ENCODE measurements at places on chromosomes 12 and 14.

DNA sequence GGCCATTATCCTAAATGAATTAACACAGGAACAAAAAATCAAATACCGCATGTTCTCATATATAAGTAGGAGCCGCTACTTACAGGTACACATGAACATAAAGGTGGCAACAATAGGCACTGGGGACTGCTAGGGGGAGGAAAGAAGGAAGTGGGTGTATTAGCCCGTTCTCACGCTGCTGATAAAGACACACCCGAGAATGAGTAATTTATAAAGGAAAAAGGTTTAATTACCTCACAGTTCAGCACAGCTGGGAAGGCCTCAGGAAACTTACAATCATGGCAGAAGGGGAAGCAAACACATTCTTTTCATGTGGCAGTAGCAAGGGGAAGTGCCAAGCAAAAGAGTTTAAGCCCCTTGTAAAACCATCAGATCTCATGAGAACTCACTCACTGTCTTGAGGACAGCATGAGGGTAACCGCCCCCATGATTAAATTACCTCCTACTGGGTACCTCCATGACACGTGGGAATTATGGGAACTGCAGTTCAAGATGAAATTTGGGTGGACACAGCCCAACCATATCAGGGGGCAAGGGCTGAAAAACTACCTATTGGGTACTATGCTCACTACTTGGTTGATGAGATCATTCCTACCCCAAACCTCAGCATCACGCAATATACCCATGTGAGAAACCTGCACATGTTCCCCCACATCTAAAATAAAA is 16.4 kb upstream of the MIA2 start:
- DNase-seq: no peak

DNA sequence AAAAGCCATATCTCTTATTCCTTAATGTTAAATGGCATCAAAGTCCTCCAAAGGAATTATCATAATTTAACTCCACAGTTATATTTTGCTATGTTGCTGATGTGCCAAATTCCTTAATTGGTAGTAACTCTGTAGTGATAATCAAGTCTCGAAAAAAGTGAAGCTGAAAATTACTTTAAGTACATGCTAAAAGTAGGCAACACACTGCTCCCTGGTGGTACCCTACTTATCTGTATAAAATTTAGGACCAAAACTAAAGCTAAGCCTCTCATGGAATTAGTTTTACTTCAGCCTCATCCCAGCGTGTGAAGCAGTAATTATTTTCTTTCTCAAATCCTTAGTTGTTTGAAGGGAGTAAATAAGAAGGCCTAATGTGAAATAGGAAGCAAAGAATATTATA is 132.8 kb downstream of the TTLL5 start:
- DNase-seq: no peak

DNA sequence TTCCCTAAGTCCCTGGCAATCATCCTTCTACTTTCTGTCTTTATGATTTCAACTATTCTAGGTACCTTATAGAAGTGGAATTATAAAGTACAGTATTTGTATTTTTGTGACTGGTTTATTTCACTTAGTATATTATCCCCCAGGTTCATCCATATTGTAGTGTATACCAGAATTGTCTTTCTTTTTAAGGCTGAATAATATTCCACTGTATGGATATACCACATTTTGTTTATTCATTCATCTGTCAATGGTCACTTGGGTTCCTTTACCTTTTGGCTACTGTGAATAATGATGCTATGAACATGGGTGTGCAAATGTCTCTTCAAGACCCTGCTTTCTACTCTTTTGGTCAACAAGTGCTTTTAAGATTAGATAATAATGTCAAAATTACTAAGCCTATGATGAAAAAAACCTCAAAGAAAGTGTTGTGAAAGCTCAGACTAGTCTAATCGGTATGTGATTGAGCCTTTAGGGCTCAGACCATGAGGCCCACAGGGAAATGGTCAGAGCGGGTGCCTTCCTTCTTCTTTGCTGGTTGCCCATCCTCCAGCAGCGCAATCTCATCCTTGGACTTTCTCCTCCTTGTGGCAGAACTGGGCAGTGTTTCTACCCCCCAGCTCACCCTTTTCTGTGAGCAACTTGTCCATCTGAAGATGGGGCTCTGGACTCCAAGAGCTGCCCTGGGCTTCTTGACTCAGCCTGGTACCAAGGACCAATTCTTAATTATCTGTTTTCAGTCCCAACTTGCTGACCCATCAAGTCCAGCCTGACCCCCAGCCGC is 105.4 kb downstream of the TTC8 start:
- DNase-seq: no peak

DNA sequence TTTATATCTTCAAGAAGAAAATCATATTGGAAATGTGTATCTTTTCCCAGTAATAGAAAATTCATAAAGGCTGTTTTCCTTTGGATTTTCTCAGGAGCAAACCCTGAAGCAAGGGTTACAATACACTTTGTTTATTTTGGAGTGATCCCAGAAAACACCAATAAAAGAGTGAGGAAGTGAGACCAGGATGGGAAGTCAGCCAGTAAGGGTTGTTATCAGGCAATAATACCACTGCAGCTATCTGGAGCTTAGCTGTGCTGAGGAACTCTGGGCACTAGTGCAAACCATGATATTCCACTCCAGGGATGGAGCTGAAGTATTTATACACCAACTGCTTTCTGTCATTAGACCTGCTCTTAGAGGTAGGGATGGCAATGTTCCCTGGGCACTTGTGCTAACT is 1002.3 kb downstream of the FLRT2 start:
- DNase-seq: no peak

- no peak for DNase-seq
These were observed 46.2 kb downstream of the ABCC9 start for GRCh38 chr12:21894792-21895595.

DNA sequence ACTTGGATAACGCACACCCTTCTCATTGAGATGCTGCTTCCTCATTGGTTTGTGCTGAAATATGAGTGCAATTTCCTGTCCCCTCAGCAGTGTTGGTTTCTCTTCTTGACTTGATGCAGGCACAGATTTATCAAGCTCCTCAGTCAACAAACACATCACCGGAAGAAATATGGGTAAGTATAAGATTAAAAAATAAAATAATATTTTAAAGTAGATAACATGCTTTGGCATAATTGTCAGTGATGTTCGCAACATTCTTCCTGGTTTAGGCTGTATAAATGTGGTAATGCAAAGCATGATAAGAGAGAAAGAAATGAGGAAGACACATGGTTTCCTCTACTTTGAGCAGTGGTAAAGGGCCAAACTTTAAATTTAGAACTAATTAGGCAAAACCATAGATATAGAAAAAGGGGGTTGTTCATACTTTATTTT is at the start of gene GPR65:
Gene GPR65, plus strand, starts transcription at position 86 of the 432 bp plus-strand sequence. CDS start 5,713 bp downstream, outside the sequence.
- DNase-seq: peak; percentile 7

DNA sequence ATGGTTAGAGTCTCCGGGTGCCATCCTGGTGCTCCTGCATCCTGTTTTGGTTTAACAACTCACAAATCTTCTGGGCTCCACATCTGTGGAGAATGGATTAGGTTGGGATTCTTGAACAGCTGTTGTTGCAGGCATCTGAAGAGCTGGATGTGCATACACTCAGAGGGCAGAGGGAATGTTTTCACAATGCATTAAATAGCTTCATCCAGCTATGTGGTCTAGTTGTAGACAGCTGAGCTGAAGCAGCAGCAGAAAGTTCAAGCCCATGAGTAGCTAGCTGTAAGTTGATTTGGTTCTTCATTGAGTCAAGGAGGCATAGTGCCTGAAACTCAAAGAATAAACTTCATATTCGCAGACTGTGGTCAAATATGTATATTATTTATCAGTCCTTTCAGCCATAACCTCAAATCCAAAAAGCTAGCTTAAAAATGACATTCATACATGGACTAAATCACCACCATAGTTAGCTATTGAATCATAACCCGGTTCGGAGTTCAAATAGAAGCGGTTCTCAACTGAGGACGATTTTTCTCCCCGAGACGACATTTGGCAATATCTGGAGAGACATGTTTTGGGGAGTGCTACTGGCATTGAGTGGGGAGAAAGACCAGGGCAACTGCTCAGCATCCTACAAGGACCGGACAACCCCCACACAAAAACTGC is 858 bp upstream of the ANKRD13A start:
- no peak for DNase-seq

All from activated CD4-positive, alpha-beta T cell treated with anti-CD3 and anti-CD28 coated beads, Interleukin-2, amount 50 U/mL, for 4 hours (primary cell).